ENCODE measurements at places on chromosomes 13 and 19.

DNA sequence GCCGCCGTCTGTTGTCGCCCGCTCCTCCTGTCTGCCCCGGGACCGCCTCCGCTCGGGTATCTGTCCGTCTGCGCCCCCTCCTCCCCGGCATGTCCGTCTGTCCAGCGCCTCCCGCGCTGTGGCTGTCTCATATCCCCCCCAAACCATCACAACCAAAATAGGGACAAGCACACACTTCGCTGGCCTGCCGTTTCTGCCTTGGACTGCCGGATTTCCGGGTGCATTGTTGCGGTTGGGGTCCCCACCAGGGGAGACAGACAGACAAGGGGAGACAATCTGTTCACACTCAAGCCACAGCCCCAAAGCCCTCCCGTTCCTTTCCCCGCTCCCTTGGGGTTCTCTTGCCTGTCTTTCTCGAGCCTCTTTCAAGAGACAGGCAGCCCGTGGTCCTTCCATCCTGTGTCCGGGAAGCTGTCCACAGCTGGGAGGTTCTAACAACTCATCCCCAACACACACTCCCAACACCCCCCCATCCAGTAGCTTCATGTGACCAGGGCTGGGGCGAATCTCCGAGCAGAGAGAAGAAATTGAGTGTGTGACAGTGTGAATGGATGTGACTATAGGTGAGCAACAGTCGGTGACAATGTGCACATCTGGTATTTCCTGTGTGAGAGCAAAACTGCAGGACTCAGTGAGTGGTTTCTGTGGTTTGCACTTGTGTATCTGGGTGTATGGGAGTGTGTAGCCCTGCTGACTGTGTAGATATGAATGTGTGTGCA lies 16.5 kb upstream of the FOSB start:
- DNase-seq, result no peak

DNA sequence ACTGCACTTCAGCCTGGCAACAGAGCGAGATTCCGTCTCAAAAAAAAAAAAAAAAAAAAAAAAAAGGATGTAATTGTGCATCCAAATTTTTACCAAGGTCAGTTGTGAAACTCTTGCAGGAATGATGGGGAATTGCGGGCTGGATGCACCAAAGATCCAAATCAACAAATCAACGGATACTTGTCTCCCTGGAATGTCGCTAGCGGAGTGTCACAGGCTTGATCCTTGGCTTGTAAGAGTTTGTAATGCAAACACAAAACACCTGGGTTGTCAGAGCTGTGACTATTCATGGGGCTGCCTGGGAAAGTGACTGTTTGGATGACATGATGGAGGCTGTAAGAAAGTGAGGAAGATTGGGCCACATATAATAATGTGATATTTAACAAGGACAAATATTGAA lies 4.2 kb downstream of the KANK3 start:
- no peak for DNase-seq

GRCh38 chr19:46447824-46448223 lies 19.1 kb upstream of the PNMA8C start:
- DNase-seq, result no peak

GRCh38 chr19:33248553-33248953 lies 22.9 kb upstream of the SLC7A10 start:
- no peak for DNase-seq

- DNase-seq, result no peak
Observed at GRCh38 chr19:12705169-12705568, 8.7 kb upstream of the FBXW9 start.

DNA sequence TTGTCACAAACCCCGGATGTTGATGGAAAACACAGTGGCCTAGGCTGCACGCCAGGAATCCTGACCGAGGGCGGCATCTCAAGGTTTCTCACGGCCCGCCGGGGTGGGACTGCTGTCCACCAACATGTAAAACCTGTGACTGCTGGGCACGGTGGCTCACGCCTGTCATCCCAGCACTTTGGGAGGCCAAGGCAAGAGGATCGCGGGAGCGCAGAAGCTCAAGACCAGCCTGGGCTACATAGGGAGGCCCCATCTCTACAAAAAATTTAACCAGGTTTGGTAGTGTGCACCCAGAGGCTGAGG lies 11.2 kb downstream of the PLIN4 start:
- no peak for DNase-seq

- no peak for DNase-seq
Observed at GRCh38 chr13:48979892-48980291, 4.2 kb downstream of the FNDC3A start.

DNA sequence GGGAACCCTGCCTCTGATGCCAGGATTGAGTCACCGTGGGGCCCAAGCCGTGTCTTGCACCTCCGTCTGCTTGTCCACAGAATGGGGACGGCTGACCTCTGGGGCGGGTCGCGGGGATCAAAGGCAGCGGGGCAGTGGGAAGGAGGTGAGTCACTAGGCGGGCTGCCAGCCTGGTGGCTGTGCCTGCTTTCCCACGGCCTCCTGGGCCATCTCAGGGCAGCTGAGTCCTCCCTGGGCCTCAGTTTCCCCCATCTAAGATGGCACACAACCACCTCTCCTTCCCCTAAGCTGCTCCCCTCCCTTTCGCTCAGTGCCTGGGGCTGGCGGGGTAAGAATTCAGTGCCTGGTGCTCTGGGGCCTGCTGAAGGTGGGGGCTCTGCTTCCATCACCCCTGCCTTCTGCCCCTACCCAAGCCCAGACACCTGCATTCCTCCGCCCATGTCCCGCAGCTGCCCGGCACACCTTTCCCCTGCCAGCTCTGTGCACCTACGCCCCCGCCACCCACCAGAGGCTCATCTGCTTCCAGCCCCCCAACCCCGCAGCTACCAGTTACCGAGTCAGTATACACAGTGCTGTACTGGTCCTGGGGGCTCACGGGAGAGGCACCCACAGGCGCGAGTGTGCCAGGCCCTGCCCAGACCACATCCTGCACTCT lies 3.5 kb downstream of the MKNK2 start:
- no peak for DNase-seq

GRCh38 chr19:16628984-16629691 lies 1.1 kb upstream of the MED26 start:
- peak; percentile 48 for DNase-seq

GRCh38 chr19:5676105-5676771 lies 4.1 kb downstream of the MICOS13 start:
- DNase-seq, result no peak

All from DMS 273 treated with DMSO at 0.1 percent for 48 hours (cell line).